ENCODE measurements at places on chromosomes 7 and 10. TPM values are rescaled to one million over a fixed set of nuclear protein-coding genes. Genes with fewer than 3 reads are reported as not detected.

GRCh38 chr10:101609481-101609880 lies 21.4 kb downstream of the DPCD start:
- DNase-seq, result peak; percentile 21
- peaks cover 81% of the 10 kb centered on the region for H3K36me3 ChIP-seq
- peak overlapping the region; percentile 20 for H3K27ac ChIP-seq

DNA sequence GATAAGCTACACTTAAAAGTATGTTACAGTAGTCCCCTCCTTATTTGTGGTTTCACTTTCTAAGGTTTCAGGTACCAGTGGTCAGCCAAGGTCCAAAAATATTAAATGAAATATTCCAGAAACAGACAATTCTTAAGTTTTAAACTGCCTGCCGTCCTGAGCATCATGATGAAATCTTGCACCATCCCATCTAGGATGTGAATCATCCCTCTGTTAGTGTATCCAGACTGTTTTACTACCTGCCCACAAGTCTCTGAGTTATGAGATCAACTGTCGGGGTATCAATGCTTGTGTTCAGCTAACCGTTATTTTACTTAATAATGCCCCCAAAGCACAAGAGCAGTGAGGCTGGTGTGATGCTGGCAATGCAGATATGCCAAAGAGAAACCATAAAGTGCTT lies 11.4 kb downstream of the KDM7A start:
- no peaks in the 10 kb centered on the region for H3K27me3 ChIP-seq
- H3K27ac ChIP-seq, result no peak overlapping the region
- peaks cover 2% of the 10 kb centered on the region for H3K4me1 ChIP-seq
- H3K36me3 ChIP-seq, result no peaks in the 10 kb centered on the region
- no peak for DNase-seq
- no peak overlapping the region for H3K4me3 ChIP-seq

DNA sequence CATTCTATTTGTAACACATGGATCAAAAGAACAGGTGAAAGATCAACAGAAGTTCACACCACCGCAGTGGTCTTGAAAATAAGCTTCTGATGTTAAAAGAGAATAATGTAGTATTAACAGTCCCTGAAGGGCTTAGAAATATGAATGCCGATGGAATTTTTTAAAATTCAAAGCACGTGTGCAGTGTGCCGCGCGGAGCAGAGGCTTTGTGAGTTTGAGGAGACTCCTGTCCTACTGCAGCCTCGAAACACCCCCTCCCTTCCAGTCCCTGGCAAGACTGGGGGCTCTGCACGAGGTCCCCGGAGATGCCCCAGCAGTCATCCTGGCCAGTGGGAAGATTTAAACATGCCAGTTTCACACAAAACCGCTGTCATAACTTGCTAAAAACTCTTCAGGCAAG lies 196.6 kb downstream of the DIP2C start:
- H3K27me3 ChIP-seq, result no peaks in the 10 kb centered on the region
- no peak for DNase-seq
- H3K27ac ChIP-seq, result no peak overlapping the region
- H3K36me3 ChIP-seq, result no peaks in the 10 kb centered on the region

The PNLIPRP3 gene
- not detected for polyA plus RNA-seq

GRCh38 chr7:44372560-44373417 lies 47.4 kb upstream of the CAMK2B start:
- H3K36me3 ChIP-seq, result no peaks in the 10 kb centered on the region
- H3K27ac ChIP-seq, result no peak overlapping the region
- H3K4me1 ChIP-seq, result no peaks in the 10 kb centered on the region

The SMARCD3 gene
- 29.1 TPM for polyA plus RNA-seq

The VAX1 gene
- polyA plus RNA-seq, result not detected

GRCh38 chr10:46560381-46560780 lies 3.9 kb upstream of the GPRIN2 start:
- H3K4me3 ChIP-seq, result no peak overlapping the region
- no peak for DNase-seq
- H3K27ac ChIP-seq, result no peak overlapping the region
- peaks cover 18% of the 10 kb centered on the region for H3K4me1 ChIP-seq

The ANKRD22 gene
- 1.3 TPM for polyA plus RNA-seq

DNA sequence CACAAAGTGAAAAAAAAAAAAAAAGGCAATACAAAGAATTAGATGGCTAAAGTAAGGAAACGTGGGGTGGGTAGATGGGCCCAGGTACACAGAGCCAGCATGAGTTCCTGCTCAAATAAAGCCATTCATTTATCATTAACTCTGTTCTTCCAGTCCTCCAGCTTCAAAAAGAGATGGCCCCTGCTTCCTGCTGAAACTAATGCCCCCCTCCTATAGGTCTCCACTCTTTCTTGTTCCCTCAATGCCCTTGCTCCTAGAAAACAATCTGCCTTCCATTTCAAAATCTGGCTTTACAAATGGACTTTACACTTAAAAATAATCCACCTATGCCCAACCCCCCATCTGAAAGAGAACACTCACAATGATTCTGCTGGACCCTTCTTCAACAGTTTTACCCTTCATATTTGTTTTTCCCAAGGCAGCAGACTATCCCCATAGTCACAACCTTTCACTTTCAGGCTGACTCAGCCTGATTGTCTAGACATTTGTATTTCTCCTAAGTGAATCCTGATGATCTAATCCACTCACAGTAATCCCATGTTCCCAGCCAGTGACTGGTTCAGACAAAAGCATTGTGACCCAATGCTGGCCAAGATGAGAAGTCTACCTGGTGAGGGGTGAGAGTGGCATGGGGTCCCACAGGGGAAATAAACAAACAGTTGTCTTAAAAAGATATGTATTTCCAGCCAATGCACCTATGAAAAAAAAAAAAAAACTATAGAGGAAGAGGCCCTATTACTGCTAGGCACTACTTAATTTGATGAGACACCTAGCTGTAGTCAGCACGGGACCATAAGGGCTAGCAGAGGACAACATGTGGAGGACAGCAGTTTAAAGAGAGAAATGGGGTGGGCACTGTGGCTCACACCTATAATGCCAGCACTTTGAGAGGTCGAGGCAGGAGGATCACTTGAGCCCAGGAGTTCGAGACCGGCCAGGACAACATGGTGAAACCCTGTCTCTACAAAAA lies 74.6 kb upstream of the GRID1 start:
- no peak overlapping the region for H3K4me3 ChIP-seq
- H3K27me3 ChIP-seq, result no peaks in the 10 kb centered on the region
- peaks cover 50% of the 10 kb centered on the region for H3K36me3 ChIP-seq
- peaks cover 47% of the 10 kb centered on the region for H3K4me1 ChIP-seq

GRCh38 chr7:15682751-15683245 lies 3.7 kb downstream of the MEOX2 start:
- H3K27me3 ChIP-seq, result peaks cover 40% of the 10 kb centered on the region
- no peak overlapping the region for H3K4me3 ChIP-seq
- no peak overlapping the region for H3K27ac ChIP-seq
- DNase-seq, result no peak
- no peaks in the 10 kb centered on the region for H3K36me3 ChIP-seq

GRCh38 chr7:24668927-24669635 lies 88.2 kb downstream of the GSDME start:
- no peaks in the 10 kb centered on the region for H3K27me3 ChIP-seq
- no peaks in the 10 kb centered on the region for H3K36me3 ChIP-seq
- H3K4me1 ChIP-seq, result peaks cover 4% of the 10 kb centered on the region
- no peak overlapping the region for H3K4me3 ChIP-seq
- peak overlapping the region; percentile 5 for H3K27ac ChIP-seq

GRCh38 chr10:30464675-30465074 lies 30.7 kb downstream of the MAP3K8 start:
- H3K4me3 ChIP-seq, result no peak overlapping the region
- H3K36me3 ChIP-seq, result peaks cover 18% of the 10 kb centered on the region
- no peak overlapping the region for H3K27ac ChIP-seq
- no peaks in the 10 kb centered on the region for H3K27me3 ChIP-seq
- no peak for DNase-seq
- no peaks in the 10 kb centered on the region for H3K4me1 ChIP-seq

- DNase-seq, result no peak
- H3K4me1 ChIP-seq, result no peaks in the 10 kb centered on the region
- peaks cover 17% of the 10 kb centered on the region for H3K36me3 ChIP-seq
- H3K27me3 ChIP-seq, result no peaks in the 10 kb centered on the region
- no peak overlapping the region for H3K4me3 ChIP-seq
- H3K27ac ChIP-seq, result no peak overlapping the region
Observed at GRCh38 chr10:121851786-121852185, 76.0 kb downstream of the ATE1 start.

GRCh38 chr7:102415685-102416225 lies 17.6 kb upstream of the ORAI2 start:
- no peaks in the 10 kb centered on the region for H3K27me3 ChIP-seq
- H3K36me3 ChIP-seq, result peaks cover 84% of the 10 kb centered on the region
- H3K27ac ChIP-seq, result no peak overlapping the region
- no peak overlapping the region for H3K4me3 ChIP-seq
- no peaks in the 10 kb centered on the region for H3K4me1 ChIP-seq

GRCh38 chr7:12584930-12585329 lies 14.4 kb downstream of the SCIN start:
- H3K4me1 ChIP-seq, result no peaks in the 10 kb centered on the region
- H3K4me3 ChIP-seq, result no peak overlapping the region
- peak; percentile 16 for DNase-seq
- H3K27ac ChIP-seq, result no peak overlapping the region
- H3K27me3 ChIP-seq, result no peaks in the 10 kb centered on the region
- no peaks in the 10 kb centered on the region for H3K36me3 ChIP-seq

DNA sequence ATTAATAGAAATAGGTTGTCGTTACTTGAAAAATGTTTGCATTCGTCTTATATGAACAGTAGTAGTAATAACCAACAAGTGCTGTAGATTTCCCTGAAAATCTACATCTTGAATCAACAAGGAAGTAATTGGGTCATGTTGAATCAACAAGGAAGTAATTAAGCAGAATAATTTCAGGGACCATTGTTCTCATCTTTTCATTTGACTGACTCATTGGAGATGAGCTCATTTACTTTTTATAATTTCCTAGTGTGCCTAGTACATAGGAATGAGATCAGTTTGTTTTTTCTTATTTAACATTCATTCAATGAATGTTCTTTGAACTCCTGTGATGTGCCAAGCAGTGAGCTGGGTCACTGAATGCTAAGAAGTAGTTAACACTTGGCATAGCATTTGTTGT lies 8.2 kb downstream of the CLDN12 start:
- DNase-seq, result peak; percentile 70
- peaks cover 33% of the 10 kb centered on the region for H3K36me3 ChIP-seq
- H3K4me3 ChIP-seq, result no peak overlapping the region
- no peaks in the 10 kb centered on the region for H3K4me1 ChIP-seq
- no peaks in the 10 kb centered on the region for H3K27me3 ChIP-seq

The MOGAT3 gene
- 72.1 TPM for polyA plus RNA-seq

The SFTPA2 gene
- not detected for polyA plus RNA-seq

DNA sequence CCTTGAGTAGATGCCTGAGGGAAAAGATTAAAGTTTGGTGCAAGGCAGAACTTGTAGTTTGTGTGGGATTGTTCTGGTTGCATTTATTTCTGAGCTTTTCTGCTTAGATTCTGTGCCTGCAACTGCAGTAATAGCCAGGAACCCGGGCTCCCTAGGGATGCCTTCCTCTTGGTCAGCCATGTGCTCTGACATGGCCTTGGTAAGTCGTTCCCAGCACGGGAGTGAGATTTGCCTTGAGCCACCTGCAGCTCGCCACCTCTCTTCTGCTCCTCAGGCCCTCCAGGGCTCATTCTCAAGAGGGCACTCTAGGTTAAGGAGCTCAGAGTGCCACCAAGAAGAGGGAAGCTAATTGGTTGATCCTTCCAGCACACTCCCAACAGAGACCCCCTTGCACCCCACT lies 350.6 kb upstream of the MKI67 start:
- no peak overlapping the region for H3K27ac ChIP-seq
- no peak overlapping the region for H3K4me3 ChIP-seq
- DNase-seq, result no peak
- no peaks in the 10 kb centered on the region for H3K4me1 ChIP-seq
- no peaks in the 10 kb centered on the region for H3K36me3 ChIP-seq

DNA sequence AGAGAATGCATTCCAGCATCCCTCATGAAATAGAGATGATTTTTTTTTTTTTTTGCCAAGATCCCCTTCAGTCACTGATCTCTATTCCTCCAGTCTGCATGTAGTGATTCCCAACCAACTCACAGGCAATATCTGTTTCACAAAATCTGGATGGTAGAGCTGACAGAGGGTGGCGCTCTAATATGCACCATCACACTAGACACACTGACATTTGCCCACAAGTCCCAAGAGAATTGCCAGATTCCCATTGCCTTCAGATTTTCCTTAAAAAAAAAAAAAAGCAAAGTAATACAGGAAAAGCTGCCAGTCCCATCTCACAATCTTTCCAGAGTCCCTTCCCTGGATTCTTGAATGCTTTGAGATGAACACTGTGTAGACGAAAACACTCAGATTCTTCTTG lies 301.0 kb downstream of the SORCS1 start:
- no peaks in the 10 kb centered on the region for H3K4me1 ChIP-seq
- no peak for DNase-seq
- no peak overlapping the region for H3K4me3 ChIP-seq
- H3K27ac ChIP-seq, result no peak overlapping the region
- no peaks in the 10 kb centered on the region for H3K27me3 ChIP-seq

DNA sequence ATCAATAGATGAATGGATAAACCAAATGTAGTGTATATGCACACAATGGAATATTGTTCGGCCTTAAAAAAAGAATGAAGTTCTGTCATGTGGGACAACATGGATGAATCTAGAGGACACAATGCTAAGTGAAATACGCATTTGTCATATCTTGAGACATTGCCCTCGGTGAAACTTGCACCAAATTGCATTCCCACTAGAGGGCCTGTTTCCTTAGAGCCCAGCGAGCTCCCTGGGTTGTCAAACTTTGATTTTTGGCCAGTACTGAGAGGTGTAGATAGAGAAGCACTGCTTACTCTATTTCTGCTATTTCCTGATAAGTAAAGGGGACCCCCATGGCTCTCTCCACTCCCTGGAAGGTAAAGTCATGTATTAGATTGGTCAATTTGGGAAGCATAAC lies 157.1 kb downstream of the GPAM start:
- H3K4me3 ChIP-seq, result no peak overlapping the region
- no peaks in the 10 kb centered on the region for H3K36me3 ChIP-seq
- no peaks in the 10 kb centered on the region for H3K27me3 ChIP-seq
- no peak for DNase-seq
- H3K4me1 ChIP-seq, result no peaks in the 10 kb centered on the region

GRCh38 chr7:110633313-110633712 lies 457.6 kb upstream of the LRRN3 start:
- no peak overlapping the region for H3K27ac ChIP-seq
- no peaks in the 10 kb centered on the region for H3K36me3 ChIP-seq
- H3K4me3 ChIP-seq, result no peak overlapping the region
- H3K27me3 ChIP-seq, result peaks cover 3% of the 10 kb centered on the region
- H3K4me1 ChIP-seq, result no peaks in the 10 kb centered on the region

DNA sequence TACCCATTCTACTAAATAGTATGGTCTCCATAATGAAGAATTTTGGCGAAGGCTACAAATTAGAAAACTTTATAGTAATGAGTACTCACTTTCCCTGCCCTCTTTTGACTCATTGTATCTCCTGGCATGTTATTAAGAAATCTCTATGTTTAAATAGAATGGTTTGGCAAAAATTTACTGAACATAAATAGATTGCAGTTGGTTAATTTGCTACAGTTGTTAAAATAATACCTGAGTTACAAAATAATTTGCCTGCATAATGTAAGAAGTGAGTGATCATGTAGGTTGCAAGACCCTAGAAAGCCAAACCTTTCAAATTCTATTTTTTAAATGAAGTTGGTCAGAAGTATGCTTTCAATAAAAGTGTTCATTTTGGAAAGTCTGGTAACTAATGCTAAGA lies 176.8 kb upstream of the AHR start:
- no peak overlapping the region for H3K27ac ChIP-seq
- H3K27me3 ChIP-seq, result no peaks in the 10 kb centered on the region

The CDK6 gene
- polyA plus RNA-seq, result 22.4 TPM

The ITIH5 gene
- 6.8 TPM for polyA plus RNA-seq

The CRYGN gene
- 0.36 TPM for polyA plus RNA-seq

All from large intestine (tissue), 12 donors.